ENCODE measurements at places on chromosomes 1 and 21. TPM values are rescaled to one million over a fixed set of nuclear protein-coding genes. Genes with fewer than 3 reads are reported as not detected.

The SLFNL1 gene
- total RNA-seq = 7.3 TPM

The UBASH3A gene
- total RNA-seq = not detected

The LCE2B gene
- not detected for total RNA-seq

The CFAP298 gene
- total RNA-seq = 42.8 TPM

Measured in upper lobe of left lung (tissue), 6 donors.